ENCODE measurements at places on chromosomes 12 and 14.

DNA sequence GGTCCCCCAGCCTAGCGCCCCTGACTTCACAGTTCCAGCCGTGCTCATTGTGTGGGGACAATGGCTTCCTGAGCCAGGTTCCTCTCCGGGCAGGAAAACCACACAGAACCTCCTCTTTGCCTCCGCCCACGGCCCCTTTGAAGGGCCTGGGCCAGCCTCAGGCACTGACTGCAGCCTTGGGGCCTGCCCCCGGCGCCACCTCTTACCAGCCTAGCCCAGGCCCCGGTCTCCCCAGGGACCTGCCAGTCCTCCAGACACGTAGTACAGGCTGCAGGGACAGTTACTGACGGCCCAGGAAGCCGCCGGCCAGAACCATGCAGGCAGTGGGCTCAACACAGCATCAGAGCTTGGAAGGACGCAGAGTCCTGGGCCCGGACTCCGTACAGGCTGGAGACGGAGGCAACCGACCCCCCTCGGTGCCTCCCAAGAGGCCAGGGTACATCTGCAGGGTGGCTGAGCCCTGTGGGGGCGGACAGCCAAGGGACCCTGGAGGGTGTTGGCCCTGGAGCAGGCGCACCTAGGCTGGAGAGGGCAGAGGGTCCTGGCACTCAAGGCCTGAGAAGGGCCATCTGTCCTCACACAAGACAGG lies 20.9 kb upstream of the NUDT14 start:
- peak; percentile 46 for DNase-seq

- no peak for DNase-seq
These were observed 35.1 kb downstream of the PCNX1 start for GRCh38 chr14:70942342-70942706.

DNA sequence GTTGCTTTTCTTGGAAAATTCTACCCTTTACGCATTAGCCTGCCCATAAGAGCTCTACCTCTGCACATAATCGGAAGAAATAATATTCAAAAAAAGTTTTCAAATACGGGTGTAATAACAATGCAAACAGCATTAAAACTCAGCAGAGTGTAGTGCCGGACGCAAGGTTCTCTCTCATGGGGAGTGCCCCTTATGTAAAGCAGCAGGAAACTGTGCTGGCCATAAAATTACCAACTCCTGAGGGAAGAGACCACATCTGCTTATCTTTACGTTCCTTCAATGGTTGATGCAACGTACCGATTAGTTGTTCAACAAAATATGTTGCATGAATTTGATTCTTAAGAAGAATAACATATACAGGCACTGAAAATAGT lies 118.7 kb upstream of the TMCC3 start:
- no peak for DNase-seq

DNA sequence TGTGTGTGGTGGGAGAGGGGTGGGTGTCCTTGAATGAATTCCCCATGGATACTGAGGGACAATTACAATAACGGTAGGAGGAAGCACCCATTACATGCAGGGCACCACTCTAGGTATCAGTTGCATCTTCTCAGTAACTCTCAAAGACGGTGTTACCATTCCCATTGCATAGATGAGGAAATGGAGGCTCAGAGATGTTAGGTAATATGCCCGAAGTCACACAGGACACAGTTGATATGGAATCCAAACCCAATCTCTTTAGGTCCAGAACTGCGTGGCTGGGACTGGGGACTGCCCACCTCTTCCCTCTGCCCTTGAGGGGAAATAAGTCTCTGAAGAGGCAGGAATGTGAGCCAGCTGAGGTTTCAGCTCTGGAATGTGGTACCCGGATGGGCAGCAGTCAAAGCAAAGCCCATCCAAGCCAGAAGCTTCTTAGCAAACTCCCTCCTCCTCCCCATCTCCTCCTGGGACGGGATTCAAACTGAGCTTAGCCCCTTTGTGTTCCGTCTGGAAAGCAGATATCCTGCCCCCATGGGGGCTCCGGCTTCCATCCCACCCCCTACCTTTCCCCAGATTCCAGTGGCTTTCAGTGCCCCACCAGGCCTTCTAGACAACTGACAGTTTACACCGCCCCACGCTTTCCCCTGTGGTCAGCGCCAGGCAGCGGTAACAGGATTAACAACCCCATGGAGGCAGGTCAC lies 187.5 kb downstream of the RBM19 start:
- DNase-seq: no peak

GRCh38 chr14:36619131-36619530 lies 36.7 kb upstream of the NKX2-8 start:
- no peak for DNase-seq

- peak; percentile 11 for DNase-seq
These were observed 1.4 kb upstream of the DIO3 start for GRCh38 chr14:101559624-101560533.

DNA sequence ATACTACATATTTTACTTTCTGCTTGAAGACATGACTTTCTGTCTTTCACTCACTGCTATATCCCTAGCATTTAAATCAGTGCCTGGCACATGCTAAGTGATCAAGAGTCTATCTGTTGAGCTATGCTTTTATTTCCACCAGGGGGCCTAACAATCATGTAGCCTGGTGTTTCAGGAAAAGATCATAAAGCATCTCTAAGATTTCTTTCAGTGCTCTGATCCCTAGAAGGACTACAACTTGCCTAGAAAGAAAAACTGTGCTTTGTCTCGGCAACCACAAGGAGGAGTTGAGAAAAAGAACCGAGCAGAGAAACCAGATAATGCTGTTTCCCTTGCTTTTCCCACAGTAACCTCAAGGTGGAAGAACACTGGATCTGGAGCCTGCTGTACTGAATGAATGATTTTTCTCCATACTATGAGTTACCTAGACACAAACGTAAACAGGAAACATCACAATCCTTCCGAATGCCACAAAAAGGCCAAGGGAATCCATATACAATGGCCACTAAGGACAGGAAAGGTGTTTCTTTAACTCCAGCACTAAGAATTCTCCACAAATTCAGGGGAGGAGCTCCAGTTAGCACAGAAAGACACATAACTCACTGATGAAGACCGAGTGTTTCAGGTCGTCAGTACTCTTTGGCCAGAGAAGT lies 1.2 kb downstream of the CRY1 start:
- DNase-seq: no peak

DNA sequence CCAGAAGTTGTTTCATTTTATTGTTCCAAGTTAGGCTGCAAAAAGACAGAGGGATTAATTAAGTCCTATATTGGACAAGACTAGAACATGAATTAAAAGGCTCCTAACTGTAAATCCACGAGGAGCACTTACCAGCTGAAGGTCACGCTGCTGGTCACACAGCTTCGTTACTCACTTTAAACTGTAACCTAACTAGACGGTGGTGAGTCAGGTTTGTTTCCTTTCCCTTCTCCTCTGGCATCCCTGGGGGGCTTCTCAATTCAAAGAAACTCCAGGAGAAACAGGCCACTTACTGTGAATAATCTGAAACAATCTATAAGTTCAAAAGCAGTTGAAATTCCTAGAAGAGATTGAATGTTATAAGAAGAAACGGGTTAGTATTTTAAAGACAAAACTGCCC lies 331.4 kb downstream of the BCAT1 start:
- no peak for DNase-seq

GRCh38 chr14:30872602-30873001 lies 1.8 kb upstream of the COCH start:
- no peak for DNase-seq
